ENCODE measurements at places on chromosomes 5 and 9.

- peak; percentile 74 for DNase-seq
Measured at GRCh38 chr9:94802793-94803192, 76.3 kb downstream of the AOPEP start.

DNA sequence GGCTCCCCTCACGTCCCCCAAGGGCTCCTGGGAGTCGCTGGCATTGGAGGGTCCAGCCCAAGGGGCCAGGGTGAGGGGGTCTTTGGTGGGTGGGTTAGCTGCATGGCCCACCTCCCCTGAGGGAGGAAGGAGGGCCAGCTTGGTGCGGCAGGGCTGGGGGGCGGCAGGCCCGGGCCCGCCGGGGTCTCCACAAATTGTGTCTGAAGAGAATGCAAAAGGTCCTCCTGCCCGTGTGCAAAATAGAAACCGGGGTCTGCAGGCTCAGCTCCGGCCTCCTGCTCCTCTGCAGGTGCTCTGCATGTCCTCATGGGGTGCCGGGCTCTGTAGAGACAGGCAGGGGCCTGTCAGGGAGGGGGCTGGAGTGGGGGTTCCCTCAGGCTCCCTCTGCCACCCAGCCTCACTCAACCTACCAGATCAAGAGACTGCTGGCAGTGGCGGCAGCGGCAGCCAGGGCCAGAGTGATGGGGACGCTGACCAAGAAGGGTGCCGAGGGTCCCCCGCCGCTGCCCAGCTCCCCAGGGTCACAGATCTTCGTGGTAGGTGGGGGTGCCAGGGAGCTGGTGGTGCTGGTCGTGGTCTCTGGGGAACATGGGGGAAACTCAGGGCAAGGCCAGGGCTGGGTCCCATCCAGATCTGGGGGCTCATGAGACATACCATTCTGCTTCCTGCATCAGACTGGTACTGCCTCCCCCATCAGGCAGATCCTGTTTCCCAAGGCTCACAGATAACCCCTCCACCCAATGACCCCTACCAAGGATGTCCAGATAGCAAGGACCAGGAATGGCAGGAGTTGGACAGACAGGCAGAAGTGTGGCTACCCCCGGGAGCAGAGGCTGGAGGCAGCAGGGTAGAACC lies 29.2 kb upstream of the ENHO start:
- DNase-seq = no peak

- DNase-seq = no peak
Measured at GRCh38 chr9:132235125-132235524, 73.3 kb downstream of the NTNG2 start.

DNA sequence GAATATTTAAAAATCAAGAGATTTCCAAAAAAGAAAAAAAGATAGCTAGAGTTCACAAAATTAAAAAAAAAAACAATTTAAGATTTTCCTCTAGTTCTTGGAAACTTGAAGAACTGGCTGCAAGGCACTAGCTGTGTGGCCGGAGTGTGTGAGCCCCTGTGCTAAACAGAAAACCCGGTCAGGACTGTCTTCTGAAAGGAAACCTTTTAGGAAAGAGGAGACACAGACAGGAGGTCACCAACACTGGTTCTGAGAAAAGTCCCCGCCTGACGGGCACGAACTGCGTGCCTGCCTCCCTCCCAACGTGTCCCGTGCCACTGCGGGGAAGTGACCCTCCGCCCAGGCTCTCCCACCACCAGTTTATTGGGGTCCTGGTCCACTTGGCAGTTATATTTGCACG lies 15.2 kb downstream of the TTF1 start:
- no peak for DNase-seq

DNA sequence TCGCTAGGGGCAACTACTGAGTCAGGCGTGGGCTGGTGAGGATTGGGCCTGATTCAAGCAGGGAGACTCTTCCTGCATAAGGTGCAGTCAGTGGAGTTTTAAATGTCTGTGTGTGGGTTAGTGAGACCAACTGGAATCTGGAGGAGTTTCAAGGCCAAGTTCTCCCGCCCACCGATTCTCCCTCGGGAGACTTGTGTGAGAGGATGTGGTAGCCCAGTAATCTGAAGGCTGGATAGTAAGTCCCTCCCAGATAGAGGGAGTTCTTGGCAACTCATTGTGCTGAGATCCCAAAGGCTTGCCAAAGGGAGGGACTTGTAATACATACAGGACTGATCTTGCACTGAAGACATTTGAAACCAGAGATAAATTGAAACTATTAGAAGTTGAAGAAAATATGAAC lies 51.8 kb downstream of the WDR36 start:
- DNase-seq = peak; percentile 67

GRCh38 chr5:132298298-132299212 lies 4.4 kb downstream of the SLC22A4 start:
- peak; percentile 63 for DNase-seq

DNA sequence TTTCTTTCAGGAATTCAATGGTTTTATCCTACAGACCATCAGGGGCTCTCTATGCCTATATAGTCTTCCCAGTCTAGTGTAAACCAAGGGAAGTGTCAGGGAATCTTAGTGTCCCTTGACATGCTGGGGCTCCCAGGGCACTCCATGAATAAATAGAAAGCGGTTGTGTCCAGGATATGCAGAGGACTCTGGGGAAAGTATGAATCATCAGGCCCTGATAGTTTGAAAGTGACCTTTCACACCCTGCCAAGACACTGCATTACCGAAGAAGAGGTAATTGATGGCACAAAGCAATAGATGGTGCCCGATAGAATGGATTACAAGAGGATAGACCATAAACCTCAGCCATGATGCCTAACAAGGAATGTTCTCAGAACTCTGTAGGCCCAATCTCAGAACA lies 163.3 kb upstream of the DAPK1 start:
- DNase-seq = no peak

DNA sequence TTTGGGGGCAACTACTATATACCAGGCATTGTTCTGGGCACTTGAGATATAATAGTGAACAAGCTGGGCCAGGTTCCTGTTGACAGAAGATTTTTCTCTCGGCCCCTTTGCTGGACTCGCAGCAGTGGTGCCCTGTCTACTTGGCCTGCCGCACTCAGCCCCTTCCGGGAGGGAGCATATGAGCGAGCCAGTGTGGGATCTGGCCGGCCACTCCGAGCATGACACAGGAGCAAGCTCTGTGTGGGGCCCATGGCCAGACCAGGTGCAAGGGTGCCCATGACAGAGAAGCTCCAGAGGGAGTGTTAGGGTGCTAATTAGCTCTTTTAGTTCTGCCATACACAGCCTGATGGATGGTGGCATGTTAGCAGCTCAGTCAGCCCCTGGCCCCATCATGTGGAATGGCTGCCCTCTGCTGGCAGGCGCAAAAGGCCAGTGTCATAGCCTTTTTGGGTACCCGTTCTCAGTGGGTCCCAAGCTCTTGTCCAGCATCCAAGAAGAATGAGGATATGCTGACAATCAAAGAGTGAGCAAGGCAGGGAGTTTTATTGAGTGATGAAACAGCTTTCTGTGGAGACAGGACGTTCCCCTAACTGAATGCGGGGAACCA lies 9.3 kb upstream of the KIF4B start:
- DNase-seq = peak; percentile 18

- peak; percentile 65 for DNase-seq
Measured at GRCh38 chr9:108103046-108103693, 613.6 kb upstream of the KLF4 start.

- peak; percentile 90 for DNase-seq
Measured at GRCh38 chr9:134491196-134491835, 150.3 kb upstream of the COL5A1 start.

DNA sequence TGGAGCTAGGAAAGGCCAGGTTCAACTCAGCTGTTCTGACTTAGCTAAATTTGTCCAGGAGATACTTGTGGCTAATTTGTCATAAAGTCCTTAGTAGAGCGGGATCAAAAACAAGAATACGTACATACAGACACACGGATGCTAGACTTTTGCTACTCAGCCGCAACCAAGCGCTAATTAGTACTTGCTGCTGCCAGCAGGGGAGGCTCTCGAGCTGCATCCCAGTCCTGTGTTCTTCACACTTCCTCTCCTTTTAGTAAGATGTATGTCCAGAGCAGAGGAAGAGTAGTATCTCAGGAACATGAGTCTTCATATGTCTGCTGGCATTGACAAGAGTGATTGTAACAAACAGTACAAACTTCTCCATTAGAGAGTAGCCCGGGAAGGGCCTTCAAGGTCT lies 58.3 kb downstream of the CYFIP2 start:
- no peak for DNase-seq

DNA sequence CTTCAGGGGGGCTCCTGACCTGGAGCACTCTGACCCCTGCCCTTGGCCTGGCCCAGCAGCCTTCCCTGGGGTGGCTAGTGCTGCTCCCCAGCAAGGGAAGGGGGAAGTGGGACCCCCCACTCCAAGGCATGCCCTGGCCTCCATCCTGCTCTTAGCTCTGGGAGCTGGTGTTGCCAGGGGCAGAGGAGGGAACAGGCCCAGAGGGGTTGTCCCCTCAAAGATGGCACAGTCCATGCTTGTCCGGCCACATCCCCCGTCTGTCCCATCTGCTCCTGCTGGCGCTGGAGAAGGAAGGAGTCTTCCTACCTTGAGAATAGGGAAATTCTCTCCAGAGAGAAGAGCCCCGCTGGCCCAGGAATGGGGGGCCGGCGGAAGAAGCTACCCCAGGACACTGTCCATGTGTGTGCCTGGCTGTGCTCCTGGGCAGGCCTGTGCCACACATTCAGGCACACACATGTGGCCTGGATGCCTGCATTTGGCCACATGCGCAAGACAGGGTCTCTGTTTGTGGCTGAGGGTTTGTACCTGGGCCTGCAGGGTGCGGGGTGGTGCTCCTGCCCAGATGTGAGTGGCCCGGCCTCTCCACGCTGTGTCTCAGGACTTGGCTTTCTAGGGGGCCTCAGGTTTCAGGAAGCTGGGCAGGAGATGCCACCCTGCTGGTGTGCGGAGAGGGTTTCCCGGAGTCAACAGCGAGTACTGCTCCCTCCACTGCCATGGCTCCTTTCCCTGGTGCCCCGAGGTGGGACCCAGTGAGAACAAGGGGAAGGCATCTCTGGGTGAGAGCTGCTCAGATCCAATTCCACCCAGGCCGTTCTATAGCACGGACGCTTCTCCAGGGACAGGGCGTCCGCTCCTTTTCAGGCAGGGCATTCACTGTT lies 247.1 kb downstream of the PBX3 start:
- DNase-seq = no peak

DNA sequence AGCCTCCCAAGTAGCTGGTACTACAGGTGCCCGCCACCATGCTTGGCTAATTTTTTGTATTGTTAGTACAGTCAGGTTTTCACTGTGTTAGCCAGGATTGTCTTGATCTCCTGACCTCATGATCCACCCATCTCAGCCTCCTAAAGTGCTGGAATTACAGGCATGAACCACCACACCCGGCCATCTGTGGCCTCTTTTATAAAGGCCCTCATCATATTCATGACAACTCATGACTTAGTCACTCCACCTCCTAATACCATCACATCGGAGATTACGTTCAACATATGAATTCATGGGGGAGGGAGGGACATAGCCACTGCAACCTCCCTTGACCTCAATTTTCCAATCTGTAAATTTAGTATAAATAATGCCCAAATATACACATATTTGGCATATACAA lies 27.2 kb upstream of the PLCXD3 start:
- no peak for DNase-seq

DNA sequence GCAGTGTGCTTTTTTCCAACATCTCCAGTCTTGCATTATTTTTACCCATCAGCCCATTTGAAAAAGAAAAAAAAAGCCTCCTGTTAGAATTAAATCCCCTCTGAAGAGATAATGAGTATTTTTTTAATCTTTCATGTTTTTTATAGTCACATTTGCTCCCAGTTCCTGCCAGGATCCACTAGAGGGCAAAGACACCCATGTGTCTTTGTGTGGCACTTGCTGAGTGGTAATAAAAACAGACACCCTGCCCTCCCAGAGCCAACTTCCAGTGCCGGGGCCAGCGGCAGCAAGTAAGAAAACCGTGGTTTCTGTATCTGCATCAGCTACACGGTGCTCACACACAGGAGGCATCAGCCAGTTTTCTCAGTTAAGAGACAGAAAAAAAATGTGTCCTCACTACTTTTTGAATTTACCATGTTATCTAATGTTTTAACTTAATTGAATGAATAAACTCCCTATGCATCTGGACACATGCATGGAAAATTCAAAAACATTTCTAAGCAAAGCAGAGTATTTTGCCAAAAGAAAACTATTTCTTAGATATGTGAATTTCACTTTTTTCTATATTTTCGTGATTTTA lies 70.2 kb upstream of the PLEKHG4B start:
- no peak for DNase-seq

GRCh38 chr9:95793924-95794828 lies 81.3 kb upstream of the ERCC6L2 start:
- DNase-seq = peak; percentile 94

GRCh38 chr5:44663991-44664710 lies 144.6 kb upstream of the MRPS30 start:
- no peak for DNase-seq

DNA sequence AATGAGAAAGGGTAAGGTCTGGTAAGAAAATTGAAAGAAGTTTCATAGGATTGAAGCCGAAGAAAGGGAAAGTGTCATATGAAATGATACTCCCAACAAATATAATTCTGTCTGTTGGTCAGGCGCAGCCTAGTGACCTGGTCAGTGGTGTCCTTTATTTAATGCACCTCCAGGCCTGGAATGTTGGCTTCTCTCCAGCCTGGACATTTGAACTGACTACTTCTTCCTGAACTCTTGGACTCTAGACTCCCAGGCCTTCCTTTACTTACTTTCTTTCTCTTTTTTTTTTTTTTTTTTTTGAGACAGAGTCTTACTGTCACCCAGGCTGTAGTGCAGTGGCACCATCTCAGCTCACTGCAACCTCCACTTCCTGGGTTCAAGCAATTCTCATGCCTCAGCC lies 1381.5 kb upstream of the WWC1 start:
- DNase-seq = no peak

DNA sequence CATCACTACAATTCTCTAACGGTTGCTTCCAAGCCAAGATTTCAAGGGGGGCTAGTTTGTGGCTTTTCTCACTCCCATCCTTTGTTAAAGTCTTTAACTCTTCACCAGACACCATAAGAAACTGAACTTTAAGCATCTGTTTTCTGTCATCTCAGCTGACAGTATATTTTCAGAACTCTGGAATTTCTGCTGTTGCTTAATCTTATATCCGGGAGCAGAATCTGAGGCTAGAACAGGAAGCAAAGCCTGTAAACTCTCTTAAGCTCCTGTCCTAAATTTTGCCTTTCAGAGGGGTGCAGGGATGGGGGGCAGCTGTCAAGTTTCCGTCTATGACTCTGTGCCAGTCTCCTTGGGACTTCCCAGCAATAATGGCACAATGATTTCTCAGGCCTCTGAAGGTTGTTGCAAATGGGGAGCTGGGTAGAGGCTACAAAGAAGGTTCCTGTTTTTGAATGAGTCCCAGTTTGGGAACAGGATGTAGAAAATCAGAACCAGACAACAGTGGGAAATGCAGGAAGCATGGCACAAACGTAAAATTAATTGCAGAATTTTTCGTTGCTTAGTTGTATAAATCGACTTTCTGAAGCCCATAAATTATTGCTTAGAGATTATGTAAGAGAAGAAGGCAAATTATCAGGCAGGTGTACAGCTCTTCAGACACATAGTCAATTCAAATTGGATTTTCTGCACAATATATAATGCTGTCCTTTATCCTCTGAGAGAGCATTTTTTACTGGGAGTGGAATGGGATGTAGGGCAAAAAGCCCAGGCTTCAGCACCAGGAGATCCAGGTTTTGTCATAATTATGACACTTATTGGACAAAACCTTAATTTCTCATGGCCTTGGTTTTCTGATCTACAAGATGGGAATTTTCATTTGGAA lies 430.9 kb downstream of the DMAC1 start:
- DNase-seq = peak; percentile 97

GRCh38 chr5:83720836-83721537 lies at the start of gene HAPLN1:
HAPLN1 (minus strand) TSS chr5:83720855; CDS start chr5:83673523, 47,332 bp downstream.
- no peak for DNase-seq
